T-helper 17 cell (primary cell): ENCODE measurements at places on chromosomes 1 and 21.

DNA sequence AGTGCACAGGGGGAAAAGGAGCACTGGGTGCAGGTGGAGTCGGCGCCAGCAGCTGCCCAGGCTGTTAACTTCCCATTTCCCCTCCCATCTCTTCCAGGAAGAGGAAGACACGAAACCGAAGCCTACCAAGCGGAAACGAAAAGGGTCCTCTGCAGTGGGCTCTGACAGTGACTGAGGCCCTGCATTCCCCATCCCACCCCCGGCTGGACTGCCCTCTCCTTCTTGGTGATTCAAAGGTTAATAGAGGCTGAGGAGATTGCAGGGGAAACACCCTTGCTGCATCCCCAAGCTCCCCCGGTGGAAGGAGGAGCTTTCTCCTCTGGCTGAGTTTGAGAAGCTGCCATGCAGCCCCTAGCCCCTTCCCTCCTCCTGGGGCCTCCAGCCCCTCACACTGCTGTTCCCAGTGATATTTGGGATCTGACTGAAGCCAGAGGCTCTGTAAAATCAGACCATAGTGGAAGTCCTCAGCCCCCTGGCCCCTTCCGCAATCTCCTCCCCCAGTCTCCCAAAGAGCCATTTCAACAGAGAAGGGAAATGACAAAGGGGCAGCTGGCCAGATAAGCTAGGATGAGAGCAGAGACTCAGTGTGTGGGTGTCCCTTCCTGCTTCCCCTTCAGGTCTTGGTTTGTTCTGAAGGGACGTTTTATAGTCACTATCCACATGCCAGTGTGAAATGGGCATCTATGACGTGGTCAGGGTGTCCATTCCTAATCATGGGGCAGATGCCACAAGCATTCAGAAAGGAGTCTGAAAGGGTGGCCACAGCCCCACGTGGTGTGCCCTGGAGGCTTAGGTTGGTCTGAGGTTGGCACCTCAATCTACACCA is 1.9 kb upstream of the SLC27A3 start:
- DNase-seq, result no peak

DNA sequence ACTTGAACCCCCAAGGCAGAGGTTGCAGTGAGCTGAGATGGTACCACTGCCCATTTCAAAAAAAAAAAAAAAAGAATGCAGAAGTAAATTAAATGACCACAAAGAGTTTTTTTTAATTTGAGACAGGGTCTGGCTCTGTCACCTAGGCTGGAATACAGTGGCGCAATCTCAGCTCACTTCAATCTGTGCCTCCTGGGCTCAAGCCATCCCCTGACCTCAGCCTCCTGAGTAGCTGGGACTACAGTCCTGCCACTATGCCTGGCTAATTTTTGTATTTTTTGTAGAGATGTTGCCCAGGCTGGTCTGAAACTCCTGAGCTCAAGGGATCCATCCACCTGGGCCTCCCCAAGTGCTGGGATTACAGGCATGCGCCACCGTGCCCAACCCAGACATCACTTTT is 20.2 kb upstream of the GPR157 start:
- no peak for DNase-seq

DNA sequence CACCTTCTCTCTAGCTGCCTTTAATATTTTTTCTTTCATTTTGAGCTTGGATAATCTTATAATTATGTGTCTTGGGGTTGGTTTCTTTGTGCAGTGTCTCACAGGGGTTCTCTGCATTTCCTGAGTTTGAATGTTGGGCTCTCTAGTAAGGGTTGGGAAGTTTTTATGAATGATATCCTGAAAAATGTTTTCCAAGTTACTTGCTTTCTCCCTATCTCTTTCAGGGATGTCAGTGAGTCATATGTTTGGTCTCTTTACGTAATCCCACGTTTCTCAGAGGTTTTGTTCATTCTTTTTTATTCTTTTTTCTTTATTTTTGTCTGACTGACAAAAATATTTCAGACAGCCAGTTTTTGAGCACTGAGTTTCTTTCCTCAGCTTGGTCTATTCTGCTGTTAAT is 55.4 kb upstream of the CCDC190 start:
- DNase-seq, result no peak

DNA sequence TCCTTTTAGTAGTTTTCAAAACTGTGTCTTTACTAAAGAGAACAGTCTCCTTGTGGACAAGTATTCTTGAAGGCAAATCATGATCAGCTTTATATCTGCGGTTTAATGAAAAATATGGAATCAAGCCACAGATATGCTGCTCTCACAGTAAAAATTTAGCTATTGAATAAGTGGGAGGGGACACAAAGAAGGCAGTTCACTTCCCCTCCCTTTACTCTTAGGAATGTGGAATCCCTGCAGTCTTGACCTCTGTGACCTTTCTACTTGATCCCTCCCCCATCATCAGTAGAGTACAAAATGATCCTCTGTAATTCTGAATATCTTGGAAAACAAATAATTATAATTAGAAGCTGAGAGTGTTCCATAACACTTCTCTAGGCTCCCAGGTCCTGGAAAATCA is 136.7 kb upstream of the HOOK1 start:
- DNase-seq, result no peak

DNA sequence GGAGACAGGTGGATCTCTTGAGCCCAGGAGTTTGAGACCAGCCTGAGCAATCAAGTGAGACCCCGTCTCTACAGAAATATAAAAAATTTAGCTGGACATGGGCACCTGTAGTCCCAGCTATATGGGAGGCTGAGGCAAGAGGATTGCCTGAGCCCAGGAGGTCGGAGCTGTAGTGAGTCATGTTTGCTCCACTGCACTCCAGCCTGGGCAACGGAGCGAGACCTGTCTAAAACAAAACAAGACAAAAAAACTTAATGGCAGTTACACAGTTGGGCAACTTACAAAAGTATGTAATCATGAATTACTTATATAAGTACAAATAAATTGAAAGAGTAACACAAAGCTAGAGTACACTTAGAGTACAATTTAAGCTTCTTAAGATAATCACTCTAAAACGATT is 25.2 kb downstream of the RC3H1 start:
- no peak for DNase-seq

- DNase-seq, result no peak
Measured at GRCh38 chr1:216542741-216543140, 119.5 kb upstream of the USH2A start.

GRCh38 chr1:218499011-218499691 is 154.0 kb downstream of the TGFB2 start:
- DNase-seq, result no peak

DNA sequence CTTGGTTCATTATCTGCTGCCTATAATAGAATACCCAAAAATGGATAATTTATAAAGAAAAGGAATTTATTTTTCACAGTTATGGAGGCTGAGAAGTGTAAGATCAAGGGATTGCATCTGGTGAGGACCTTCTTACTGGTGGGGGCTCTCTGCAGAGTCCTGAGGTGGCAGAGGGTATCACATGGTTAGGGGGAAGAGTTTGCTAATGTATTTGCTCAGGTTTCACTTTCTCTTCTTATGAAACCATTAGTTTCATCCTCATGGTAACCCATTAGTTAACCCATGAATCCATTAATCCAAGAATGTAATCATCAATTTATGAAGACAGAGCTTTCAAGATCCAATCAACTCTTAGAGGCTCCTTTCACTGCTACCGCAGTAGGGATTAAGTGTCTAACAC is 120.6 kb downstream of the DNM3 start:
- DNase-seq, result no peak

- DNase-seq, result no peak
Measured at GRCh38 chr1:217614200-217614712, 16.6 kb downstream of the GPATCH2 start.

- no peak for DNase-seq
Measured at GRCh38 chr1:213457186-213457585, 406.1 kb downstream of the RPS6KC1 start.

DNA sequence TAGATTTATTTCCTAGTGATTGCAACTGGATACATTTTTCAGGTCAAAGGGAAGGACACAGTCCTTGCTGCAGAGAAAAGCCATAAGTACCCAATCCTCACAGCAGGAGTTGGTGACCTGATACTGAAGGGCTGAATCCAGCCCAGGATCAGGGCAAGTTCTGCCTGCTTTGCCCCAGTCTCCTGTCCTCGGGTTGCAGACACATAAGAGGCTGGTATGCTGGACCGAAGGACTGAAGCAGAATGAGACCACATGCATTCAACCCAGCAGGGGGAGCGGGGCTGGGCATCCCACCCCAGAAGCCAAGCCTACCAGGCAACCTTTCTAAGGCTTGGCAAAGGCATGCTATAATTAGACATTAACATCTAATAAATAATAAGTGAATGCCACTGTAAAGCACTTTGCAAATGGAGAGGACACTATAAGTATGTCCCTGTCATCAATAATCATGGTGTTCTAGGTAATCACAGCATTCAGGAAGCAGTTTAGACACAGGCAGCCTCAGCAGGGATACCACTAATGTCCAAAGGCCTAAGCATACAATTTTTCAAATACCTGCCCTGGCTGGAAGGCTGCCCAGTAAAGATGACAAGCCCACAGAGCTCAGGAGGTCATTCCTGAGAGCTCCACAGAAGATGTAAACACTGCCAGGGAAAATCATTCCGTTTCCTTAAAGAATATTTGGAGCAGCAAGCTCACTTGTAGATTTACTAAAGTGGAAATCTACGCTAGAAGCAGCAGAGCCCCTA is 47.6 kb downstream of the KRTAP19-8 start:
- no peak for DNase-seq

GRCh38 chr21:15732290-15732995 is 2.7 kb downstream of the USP25 start:
- DNase-seq, result no peak

GRCh38 chr1:92951141-92951582 is 10.1 kb downstream of the DIPK1A start:
- DNase-seq, result no peak

- no peak for DNase-seq
Measured at GRCh38 chr1:197557302-197557701, 218.0 kb downstream of the DENND1B start.

DNA sequence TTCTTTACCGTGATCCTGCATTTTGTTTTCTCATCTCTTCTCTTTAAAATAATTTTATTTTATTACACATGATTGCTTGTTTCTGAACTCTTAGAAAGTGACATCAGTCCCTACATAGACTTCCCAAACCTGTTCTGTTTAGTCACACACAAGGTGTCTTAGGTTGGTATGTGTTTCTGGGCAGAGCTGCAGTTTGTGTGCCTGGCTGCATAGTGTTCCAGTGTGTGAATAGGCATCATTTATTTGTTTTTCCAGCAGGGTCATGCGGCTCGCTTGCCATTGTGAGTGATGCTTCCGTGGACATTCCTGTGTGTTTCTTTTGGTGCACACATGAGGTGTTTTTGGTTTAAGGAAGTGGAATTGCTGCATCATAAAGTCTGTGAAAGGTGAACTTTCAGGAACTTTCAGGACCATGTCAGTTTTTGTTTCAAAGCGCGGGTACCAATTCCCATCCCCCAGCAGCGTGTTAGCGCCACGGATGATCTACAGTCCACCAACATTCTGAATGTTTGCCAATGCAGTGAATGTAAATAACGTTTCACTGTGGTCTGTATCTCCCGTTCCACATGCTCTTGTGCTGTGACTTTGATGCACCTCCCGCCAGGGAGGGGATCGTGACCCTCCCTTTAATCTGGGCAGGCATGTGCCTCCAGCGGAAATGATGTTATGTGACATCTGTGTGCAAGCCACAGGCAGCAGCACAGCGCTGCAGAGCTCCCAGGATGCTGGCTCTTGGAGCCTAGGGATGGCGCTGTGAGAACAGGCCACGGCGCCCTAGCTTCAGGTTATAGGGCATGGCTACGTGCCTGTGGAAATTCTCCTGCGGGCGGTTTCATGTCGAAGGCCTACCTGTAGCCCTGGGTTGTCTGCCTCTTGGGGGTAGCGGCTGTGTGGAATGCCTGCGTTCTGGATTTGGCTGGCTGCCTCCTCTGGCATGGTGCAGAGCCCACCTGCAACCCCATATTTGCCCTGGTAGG is 144.6 kb upstream of the COL6A1 start:
- no peak for DNase-seq

DNA sequence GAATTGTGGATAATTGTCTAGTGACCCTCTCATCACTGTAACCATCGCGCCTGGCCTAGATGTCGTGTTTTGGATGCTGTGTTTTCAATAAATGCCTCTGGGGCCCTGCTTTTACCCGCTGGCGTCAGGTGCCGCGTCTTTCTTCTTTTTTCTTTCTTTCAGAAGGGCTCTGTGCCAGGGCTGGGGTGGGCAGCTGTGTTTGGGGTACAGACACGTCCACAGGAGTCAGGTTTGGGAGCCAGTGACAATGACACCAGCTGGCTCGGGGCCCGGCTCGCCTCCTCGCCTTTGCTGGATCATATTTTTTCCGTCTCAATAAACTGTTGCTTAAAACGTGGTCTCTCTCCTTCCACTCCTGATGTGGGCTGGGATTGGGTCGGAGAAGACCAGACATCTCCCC is 16.1 kb downstream of the TMEM201 start:
- no peak for DNase-seq

DNA sequence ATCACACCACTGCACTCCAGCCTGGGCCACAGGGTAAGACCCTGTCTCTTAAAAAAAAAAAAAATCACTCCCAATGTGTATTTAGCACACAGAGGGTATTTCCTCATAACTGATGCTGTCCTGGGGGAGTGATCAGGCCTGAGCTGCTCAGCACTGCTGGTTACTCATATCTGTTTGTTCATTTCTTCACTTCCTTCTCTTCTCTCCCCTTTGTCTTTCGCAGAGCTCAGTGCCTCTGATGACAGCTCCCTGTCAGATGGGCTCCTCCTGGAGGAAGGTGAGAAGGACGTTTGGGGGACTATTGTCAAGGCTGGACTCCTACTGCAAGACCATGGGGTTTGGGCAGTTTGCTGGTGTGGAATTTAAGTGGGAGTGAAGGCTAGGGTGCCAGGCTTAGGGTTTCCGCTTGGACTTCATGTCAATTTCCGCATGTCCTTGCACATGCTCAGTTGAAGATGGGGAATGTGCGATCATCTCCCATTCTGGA is 13.0 kb downstream of the INAVA start:
- no peak for DNase-seq

DNA sequence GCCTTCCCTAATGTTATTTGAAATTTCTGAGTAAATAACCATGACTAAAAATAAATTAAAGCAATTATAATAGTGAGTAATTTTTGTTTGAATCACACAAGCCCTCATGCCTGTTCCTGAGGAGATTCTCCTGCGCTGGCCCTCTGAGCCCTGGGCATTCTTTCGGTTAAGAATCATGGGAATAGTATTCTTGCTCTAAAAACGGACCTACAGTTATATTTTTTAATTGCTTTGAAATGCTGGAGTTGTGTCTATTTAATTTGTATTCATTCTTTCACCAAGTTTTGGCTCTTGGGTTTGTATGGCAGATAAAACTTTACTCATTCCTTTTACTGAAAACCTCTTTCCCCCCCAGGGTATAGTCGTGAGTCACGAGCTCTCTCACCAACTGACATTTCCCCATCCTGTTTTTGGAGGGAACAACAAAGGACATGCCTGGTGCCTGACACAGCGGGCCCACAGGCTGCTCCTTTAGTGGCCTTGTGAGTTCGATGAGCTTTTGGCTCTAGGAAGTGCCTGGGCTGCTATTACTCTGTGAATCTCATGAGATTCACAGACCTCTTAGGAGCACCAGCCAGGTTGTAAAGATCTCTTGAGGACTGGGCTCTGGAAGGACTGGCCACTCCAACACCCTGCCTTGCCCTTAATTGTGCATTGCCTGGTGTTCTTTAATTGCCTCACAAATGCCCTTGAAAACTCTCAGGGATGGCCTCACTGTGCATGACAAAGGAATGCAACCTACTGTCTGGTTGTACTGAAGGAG is 58.6 kb downstream of the DDR2 start:
- no peak for DNase-seq
